Calu3 (cell line): ENCODE measurements at places on chromosomes 7 and 10. TPM values are rescaled to one million over a fixed set of nuclear protein-coding genes. Genes with fewer than 3 reads are reported as not detected.

PRPS1L1 gene
- not detected in 2 replicates for total RNA-seq

GDF10 gene
- total RNA-seq = not detected in 2 replicates

CYP3A7 gene
- total RNA-seq = 0.71 and 0.86 TPM in 2 replicates

DNA sequence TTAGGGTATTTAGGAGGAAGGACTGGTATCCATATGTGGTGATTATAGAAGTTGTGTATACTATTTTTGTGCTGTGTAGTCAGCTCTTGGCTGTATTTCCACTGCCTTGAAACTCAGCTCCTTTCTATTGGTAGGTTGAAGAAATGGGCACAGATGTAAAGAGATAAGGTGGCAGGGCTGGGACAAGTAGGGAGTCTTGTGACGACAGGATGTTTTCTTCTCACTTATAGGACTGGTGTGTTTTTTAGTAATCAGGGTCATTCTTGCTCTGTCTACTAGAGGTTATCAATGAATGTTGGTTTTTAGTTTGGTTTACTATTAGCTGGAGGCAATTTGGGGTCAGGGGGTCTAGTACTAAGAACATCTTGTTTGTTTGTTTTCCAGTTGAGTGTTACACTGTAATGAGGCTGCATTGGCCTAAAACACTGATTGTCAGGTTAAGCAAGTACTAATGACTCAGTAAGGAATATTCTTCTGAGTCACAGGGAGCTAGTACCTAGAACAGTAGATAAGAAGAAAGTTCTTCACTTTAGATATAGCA, 11.8 kb downstream of the UBN2 start:
- peaks cover 11% of the 10 kb centered on the region for H3K36me3 ChIP-seq
- H3K4me1 ChIP-seq = peaks cover 10% of the 10 kb centered on the region
- no peaks in the 10 kb centered on the region for H3K27me3 ChIP-seq
- no peak overlapping the region for H3K4me3 ChIP-seq

- H3K27me3 ChIP-seq = no peaks in the 10 kb centered on the region
- no peaks in the 10 kb centered on the region for H3K4me1 ChIP-seq
These were observed 38.8 kb upstream of the SEPTIN7 start for GRCh38 chr7:35761871-35762677.

DNA sequence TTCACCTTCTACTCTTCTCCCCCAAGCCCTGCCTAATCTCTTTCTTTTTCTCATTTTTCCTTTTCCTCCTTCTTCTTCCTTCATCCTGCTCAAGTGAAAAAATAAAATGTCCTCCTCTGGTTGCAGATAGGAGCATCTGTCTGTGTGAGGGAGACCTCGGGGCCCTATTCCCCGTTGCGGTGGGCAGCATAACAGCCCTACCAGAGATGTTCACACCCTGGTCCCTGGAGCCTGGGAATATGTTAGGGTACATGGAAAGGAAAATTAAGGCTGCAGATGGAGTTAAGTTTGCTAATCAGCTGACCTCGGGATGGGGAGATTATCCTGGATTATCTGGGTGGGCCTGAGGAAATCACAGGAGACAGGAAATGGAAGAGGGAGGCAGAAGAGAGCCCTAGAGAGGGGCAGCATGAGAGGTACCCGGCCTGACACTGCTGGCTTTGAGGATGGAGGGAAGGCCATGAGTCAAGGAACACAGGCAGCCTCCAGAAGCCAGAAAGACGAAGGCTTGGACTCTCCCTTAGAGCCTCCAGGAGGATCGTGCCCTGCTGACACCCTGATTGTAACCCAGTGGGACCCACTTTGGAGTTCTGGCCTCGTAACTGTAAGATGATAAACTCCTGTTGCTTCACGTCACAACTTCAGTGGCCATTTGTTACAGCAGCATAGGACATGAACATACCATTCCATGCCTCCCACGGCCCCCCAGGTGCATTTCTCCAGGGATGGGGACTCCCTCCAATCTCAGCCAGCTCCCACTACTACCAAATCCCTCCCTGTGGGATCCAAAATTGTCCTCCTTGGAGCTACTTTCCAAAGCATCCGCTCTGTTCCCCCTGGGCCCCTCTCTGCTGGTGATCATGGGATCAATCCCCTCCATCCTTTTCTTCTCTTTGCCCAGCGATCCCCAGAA, 39.0 kb upstream of the ZMIZ1 start:
- H3K36me3 ChIP-seq = no peaks in the 10 kb centered on the region
- H3K27me3 ChIP-seq = peaks cover 50% of the 10 kb centered on the region
- H3K4me1 ChIP-seq = no peaks in the 10 kb centered on the region
- H3K27ac ChIP-seq = no peak overlapping the region
- H3K4me3 ChIP-seq = no peak overlapping the region

GRCh38 chr7:103010211-103010610, 64.4 kb downstream of the FBXL13 start:
- H3K27me3 ChIP-seq = no peaks in the 10 kb centered on the region
- no peaks in the 10 kb centered on the region for H3K4me1 ChIP-seq
- no peak for DNase-seq
- no peaks in the 10 kb centered on the region for H3K36me3 ChIP-seq
- no peak overlapping the region for H3K27ac ChIP-seq
- H3K4me3 ChIP-seq = no peak overlapping the region

DNA sequence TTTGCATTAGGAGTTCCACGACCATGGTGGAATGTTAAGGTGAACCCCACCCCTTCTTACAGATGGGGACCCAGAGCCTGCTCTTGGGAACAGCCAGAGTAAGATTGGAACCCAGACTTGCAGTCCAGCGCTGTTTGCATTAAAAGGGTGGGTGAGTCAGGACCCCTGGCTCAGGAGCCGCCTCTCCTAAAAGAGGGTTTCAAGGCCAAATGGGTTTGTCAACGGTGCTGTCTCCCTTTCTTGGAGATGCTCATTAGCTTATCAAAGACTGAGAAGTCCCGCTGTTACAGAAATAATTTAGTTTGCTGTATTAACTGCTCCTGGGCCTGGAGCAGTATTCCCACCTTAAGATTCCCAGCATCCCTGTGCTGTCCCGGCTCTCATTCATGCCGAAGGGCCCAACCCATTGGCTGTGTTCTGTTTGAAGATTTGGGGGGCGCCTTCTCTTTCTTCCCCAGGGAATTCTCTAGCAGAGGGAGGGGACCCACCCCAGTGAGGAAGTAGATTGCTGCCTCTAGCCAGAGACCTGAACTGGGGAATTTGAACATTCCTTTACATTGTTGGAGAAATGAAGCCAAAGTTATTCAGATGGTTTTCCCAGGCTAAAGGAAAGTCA, 1.8 kb downstream of the MARVELD1 start:
- peaks cover 21% of the 10 kb centered on the region for H3K4me1 ChIP-seq
- peak overlapping the region; percentile 76 for H3K4me3 ChIP-seq
- no peak overlapping the region for H3K27ac ChIP-seq
- H3K27me3 ChIP-seq = no peaks in the 10 kb centered on the region
- no peak for DNase-seq

DNA sequence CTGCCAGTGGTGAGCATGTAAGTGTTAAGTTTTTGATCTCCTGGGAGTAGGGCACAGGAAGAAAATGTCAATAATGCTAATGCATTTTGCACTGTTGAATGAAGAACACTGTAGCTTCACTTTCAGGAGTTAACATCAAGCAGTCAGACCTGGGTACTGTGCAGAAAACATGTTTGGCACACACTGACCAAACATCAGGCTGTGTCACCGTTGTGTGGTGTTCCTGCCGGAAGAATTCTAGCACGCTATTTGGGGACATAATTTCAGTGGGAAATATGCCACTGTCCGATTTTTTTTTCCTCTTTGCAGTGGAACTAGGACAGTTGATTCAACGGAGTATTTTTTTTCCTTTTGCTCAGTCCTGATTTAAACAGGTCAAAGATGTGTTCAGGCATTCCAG, 24.4 kb upstream of the ABCB5 start:
- H3K4me3 ChIP-seq = no peak overlapping the region
- H3K27ac ChIP-seq = no peak overlapping the region
- no peaks in the 10 kb centered on the region for H3K27me3 ChIP-seq

DNA sequence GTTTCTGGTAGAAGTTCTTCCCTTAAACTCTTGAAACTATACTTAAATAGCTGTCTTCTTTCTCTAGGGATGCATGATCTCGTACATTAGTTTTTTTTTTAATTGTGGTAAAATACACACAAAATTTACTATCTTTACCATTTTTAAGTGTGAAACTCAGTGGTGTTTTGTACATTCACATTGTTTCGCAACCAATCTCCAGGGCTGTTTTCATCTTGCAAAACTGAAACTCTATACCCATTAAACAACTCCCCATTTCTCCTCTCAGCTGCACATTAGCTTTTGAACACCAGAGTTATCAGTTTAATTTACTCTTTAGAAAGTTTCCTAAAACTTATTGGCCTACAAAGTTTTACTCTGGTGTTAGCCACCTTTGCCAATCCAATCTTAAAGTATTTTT, 45.5 kb upstream of the PRKAR2B start:
- H3K27me3 ChIP-seq = peaks cover 3% of the 10 kb centered on the region
- H3K4me1 ChIP-seq = no peaks in the 10 kb centered on the region
- no peak overlapping the region for H3K27ac ChIP-seq

DNA sequence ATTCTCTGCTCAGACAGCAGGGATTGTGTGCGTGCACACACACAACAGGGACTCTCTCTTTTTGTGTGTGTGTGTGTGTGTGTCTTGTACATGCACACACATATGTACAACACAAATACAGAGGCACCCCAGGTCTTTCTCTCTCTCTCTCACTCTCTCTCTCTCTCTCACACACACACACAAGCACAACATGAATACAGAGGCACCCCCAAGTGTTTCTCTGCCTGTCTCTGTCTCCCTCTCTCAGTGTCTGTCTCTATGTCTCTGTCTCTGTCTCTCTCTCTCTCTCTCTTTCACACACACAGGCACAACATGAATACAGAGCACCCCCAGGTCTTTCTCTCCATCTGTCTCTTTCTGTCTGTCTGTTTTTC, 746 bp downstream of the NPFFR1 start:
- H3K36me3 ChIP-seq = no peaks in the 10 kb centered on the region
- no peak overlapping the region for H3K27ac ChIP-seq
- DNase-seq = no peak
- H3K4me3 ChIP-seq = no peak overlapping the region

- H3K4me3 ChIP-seq = no peak overlapping the region
- H3K27me3 ChIP-seq = no peaks in the 10 kb centered on the region
- H3K27ac ChIP-seq = no peak overlapping the region
- DNase-seq = no peak
- H3K36me3 ChIP-seq = no peaks in the 10 kb centered on the region
These were observed 96.3 kb upstream of the NEBL start for GRCh38 chr10:20993389-20993788.

DNA sequence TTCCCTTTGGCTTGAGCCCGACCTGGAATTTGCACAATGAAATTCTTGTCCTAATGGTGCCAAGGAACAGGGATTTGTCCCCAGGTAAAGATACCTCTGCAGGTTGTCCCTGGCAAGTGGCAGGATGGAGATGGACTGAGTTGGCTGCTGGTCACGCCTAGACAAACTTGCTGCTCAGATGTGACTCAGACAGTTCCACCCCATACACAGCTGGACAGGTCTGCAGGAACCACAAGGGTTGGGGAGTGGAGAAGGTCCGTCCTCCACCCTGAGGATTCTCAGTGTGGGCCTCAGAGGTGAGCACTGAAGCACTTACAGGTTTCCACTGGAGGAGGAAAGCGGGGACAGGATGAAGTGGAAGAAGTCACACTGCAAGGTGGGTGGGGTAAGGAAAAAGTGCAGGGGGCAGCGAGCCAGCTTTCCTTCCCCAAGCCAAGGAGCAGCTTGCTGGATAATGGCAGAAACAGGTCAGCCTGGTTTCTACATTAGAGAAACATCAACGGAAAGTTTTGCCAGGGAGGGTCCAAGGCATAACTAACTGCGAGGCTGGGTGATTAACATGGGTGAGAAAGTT, 20.5 kb downstream of the ITPRIP start:
- no peak overlapping the region for H3K27ac ChIP-seq
- H3K4me1 ChIP-seq = peaks cover 11% of the 10 kb centered on the region
- no peaks in the 10 kb centered on the region for H3K36me3 ChIP-seq
- H3K27me3 ChIP-seq = peaks cover 15% of the 10 kb centered on the region
- H3K4me3 ChIP-seq = no peak overlapping the region

DNA sequence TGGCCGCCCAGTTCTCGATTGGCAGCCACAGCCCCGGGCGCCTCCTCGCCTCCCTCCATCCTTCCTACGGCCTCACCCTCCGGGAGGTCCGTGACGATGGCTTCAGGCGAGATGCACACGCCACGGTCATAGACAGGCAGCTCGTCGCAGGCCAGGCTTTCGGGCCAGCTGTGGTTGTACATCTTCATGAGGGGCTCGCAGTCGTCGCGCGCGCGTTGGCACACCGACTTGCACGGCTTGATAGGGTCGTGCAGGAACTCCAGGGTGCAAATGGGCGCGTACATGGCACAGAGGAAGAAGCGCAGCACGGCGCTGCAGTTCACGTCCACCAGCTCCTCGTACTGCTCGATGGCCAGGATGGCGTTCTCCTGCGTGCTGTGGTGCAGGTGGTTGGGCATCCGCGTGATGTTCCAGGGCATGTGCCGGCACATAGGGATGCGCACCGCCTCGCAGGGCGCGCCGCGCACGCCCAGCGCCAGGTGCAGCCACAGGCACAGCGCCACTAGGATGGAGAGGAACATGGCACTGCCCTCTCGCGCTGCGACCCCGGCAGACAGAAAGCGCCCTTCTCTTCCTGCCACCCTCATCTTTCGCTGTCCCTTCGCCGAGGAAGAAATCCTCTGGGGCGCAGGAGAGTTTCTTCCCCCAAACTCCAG, 472 bp downstream of the SFRP4 start:
- peaks cover 31% of the 10 kb centered on the region for H3K4me1 ChIP-seq
- peaks cover 30% of the 10 kb centered on the region for H3K36me3 ChIP-seq
- DNase-seq = peak; percentile 44
- H3K27me3 ChIP-seq = peaks cover 29% of the 10 kb centered on the region
- peak overlapping the region; percentile 78 for H3K4me3 ChIP-seq

DNA sequence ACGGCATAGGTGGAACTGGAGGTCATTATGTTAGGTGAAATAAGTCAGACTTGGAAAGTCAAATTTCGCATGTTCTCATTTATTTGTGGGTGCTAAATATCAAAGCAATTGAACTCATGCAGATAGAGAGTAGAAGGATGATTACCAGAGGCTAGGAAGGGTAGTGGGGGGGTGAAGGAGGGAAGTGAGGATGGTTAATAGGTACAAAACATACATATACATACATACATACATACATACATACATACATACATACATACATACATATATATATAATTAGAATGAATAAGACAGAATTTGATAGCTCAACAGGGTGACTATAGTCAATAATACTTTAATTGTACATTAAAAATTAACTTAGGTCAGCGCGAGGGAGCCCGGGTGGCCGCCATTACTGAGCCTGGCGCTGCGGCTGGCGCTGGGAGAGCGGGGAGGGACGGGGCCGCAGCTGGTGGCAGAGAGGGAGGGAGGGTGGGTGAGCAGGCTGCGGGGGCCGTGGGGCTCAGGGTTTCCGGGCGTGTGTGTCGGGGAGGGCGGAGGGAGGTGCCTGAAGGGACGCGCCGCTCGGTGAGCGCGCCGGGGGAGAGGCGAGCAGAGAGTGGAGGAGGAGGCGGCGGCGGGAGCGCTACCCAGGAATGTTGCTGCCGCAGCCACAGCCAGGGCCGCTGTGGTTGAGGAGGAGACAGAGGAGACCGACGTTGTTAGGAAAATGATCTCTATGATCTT, 85.8 kb upstream of the EGFR start:
- H3K4me1 ChIP-seq = peaks cover 16% of the 10 kb centered on the region
- peak overlapping the region; percentile 88 for H3K4me3 ChIP-seq
- H3K27ac ChIP-seq = peak overlapping the region; percentile 73
- peak; percentile 81 for DNase-seq
- H3K27me3 ChIP-seq = no peaks in the 10 kb centered on the region
